ENCODE measurements at places on chromosomes 3 and 15.

GRCh38 chr3:10320320-10320677, 613 bp downstream of the SEC13 start:
- no peak for DNase-seq

DNA sequence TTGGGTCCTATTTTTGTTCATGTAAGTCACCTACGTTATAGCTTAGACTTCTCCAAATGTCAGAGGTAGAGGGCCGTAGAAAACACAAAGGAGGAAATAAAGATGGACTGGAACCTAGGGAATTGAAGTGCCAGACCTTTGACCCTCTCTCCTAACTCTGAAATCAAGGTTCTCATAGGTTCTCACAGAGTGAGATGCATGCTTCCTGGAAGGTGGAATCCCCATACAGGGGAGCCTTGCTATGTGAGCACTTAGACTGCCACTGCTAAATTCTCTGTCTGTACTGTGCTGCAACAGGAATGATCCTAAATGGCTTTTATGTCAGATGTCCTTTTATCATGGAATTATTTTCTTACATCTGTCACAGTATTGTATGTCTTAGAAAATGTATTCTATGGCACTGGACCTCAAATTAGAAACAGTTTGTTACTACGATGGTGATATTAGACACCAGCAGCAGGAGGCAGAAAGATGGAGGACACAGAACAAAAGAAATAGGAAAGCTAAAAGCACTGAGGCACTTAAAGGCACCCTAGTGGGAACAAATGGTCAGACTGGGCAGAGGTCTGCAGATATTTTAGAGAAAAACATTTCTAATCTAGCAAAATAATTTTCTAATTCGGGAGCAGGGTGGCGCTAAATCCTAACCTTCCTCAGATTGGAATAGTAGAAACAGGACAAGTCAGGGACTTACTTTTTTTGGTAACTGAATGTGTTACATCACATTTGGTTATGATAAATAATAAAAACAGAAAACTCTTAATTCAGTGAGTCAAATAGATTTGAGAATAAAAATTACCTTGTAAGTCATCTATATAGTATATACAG, 60.2 kb upstream of the CDAN1 start:
- DNase-seq, result no peak

DNA sequence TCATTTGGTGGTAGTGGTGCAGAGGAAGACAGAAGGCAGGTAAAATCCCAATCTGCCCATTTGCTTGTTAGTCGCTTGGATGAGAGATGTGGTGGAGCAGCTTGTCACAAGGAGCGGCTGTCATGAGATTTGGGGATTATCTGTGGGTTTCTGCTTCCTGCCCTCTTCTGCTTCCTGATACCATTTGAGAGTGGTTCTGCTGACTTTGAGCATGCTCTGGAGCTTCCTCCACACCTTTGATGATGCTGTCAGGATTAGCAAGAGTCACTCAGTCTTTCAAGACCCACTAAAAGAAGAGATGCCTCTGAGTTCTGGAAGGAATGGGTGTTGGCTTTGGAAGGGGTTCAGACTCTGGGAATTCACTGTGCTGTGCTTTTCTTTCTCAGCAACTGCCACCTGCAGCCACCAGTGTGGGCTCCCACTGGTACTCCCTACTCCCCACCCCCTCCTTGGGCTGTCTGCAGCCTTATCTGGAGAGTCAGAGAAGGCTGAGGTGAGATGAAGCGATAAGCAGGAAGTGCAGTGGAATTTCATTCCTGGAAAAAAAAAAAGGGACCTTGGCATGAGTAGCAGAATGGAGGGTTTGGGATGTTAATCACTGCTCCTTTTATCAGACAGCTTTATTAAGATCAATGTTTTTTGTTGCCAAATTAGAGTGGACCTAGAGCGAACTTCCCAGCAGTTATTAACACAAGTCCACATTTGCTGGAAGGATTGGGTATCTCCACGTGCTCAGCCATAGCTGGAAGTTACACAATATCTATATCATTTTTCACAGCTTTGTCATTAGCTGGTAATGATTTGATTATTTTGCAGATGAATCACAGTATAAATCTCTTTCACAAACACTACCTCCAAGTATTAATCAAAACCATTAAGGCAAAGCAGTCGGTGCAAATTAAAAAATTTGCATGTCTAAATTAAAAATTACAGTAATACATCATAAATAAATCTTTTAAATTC, 233.0 kb upstream of the SATB1 start:
- no peak for DNase-seq

- DNase-seq, result no peak
These were observed 262.9 kb downstream of the TIGIT start for GRCh38 chr3:114556657-114557213.

- no peak for DNase-seq
These were observed 96.3 kb downstream of the SOX2 start for GRCh38 chr3:181808053-181808452.

DNA sequence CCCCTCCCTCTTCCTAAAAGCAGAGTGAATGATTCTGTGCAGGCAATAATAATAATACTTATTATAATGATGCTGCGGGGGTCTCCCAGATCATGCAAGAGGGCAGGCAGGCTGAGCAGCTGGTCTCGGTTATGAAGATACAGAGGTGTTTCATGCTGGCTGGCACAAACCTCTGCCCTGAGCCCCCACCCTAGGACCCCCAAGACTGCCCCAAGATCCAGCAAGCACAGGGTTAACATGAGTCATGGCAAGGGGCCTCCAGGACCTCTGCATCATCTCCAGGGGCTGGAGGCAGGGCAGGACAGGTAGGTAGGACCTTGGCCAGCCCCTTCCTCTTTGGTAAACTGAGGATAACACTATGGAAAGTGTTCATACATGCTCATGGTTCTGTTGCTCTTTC, 2.7 kb downstream of the MGLL start:
- no peak for DNase-seq

DNA sequence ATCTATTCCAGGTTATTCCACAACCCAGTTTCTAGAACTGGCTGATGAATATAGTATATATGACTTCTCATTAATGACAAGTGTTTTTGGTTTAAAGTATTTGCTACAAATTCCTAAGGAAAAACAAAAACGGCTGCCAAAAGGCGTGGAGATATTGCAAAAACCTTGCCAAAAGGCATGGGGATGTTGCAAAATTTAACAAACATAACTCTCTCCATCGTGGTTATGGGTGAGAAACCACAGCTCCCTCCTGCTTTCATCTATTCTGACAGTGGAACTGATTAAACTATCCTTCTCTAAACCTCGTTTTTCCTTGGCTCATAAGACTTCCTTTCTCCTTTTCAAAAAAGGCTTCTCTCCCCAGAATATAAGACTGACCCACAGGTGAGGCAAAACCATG, 342.0 kb upstream of the PDZRN3 start:
- no peak for DNase-seq

DNA sequence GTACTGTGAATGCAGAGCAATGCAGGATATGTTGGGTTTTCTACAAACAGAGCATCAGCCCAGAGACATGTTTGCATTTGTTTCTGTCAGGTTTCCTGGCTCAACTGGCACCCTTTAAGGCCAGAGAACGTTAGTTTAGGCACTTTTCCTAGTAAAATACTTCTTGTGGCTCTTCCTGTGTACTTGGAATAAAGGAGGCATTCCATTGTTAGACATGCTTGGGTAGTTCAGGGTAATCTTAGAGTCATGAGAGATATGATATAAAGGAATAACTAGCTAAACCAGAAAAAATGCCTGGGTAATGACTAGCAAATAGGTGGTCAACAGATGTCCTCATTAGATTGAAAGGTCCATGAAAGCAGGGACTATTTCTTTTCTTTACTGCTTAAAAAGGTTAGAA, 60.4 kb upstream of the RBM5 start:
- no peak for DNase-seq

DNA sequence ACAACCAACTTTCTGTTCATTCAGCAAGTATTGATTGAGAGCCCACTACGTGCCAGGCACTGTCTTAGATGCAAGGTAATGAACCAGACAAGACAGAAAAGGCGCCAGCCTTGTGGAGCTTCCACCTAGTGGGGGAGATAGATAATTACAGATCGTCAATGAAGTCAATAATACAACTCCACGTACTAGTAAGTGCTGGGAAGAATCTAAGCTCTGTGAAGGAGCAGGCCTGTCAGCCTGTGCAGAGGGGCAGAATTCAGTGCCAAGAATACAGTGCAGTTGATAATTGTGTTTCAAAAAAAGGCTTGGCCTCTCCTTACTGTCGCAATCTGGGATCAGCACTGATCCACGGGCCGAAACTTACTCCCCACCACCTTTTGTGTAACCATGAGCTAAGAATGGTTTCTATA, 186.3 kb downstream of the FEZF2 start:
- DNase-seq, result no peak

DNA sequence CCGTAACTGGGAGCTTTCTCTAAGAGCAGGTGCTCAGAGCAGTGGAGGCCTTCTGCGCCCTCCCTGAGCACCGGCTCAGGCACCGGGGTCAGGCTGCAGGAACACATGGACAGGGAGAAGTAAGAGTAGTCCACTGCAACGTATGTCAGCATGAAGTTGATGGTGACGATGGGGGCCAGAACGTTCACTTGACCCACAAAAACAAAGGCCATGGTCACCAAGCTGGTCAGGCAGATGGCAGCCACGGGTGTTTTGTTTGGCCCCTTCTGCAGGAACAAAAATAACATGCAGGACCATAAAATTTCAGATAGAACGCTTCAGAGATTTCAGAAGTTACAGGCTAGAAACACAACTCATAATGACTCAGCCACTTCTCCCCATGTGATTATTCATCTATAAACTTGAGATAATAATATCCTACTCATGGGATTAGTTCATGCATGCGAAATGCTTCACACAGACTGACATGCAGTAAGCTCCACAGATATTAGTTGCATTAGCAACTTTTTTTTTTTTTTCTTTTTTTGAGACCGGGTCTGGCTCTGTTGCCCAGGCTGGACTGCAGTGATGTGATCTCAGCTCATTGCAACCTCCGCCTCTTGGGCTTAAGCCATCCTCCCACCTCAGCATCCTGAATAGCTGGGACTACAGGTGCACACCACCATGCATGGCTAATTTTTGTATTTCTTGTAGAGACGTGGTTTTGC, 52.2 kb upstream of the HEG1 start:
- no peak for DNase-seq

DNA sequence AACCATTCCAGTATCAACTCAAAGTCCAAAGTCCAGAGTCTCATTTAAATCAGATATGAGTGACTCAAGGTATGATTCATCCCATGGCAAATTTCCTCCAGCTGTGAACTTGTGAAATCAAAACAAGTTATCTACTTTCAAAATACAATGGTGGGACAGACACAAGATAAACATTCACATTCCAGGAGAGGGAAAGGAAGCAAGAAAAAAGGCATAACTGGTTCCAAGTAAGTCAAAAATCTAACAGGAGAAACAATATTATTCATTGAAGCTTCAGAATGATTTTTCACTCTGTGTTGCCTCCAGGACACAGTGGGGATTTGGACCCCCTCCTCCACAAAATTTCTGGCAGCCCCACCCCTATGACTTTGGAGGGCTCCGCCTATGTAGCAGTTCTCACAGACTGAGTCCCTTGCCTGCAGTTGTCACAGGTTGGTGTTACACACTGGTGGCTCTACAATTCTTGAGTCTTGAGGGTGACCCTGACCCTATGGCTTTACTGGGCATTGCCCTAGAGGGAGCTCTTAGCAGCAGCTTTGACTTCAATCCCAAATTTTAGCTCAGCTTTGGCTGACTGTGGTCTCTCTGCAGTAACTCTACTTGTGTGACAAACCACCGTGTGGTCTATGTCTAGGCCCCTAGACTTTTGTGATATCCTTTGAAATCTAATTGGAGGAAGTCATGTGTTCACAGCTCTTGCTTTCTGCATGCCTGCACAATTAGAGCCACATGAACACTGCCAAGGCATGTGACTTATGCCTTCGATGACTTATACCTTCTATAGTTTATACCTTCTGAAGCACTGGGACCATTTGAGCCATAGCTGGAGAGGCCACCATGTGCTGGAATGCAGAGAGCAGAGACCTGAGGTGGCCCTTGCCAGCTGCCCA, 644.2 kb downstream of the GRM7 start:
- no peak for DNase-seq

GRCh38 chr3:131821191-131821762, 213.5 kb downstream of the CPNE4 start:
- no peak for DNase-seq

DNA sequence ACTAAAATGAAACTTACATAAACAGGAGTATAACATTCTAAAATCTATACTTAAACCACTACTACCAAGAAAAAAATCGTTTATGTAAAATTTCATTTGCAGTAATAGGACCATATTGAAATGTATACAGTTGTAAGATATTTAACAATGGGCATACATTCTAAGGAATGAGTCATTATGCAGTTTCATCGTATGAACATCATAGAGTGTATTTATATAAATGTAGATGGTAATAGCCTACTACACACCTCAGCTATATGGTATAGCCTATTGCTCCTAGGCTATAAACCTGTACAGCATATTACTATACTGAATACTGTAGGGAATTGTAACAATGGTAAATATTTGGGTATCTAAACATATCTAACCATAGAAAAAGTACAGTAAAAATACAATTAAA, 79.5 kb downstream of the DPH6 start:
- no peak for DNase-seq

GRCh38 chr15:85475317-85475701, 94.9 kb downstream of the AKAP13 start:
- no peak for DNase-seq

DNA sequence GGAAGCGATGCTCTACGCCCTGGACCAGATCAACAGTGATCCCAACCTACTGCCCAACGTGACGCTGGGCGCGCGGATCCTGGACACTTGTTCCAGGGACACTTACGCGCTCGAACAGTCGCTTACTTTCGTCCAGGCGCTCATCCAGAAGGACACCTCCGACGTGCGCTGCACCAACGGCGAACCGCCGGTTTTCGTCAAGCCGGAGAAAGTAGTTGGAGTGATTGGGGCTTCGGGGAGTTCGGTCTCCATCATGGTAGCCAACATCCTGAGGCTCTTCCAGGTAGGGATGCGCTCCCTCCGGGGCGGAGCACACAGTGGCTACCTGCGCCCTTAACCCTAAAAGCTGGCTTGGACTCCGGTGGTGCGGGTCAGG, 698 bp downstream of the GRM7 start:
- no peak for DNase-seq

GRCh38 chr3:167481164-167481563, 7.3 kb upstream of the SERPINI2 start:
- DNase-seq, result no peak

DNA sequence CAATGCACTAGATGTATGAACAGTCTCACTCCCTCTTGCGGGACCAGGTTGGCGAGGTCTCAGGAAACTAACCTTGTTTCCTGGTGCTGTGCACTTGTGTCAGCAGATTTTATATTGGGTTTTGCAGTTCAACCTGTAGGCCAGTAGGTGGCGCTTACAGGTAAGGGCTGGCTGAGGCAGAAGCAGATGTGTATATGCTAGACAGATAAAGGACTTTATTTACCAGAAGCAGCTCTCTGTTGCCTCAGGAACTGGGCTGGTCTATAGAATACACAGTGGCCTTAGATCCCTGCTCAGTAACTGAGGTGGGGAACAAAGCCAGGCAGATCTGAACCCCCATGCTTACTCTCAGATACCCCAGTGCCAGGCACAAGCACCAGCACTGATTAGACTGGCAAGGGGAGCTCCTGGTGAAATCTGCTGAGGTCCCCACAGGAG, 296.8 kb downstream of the DOCK3 start:
- peak; percentile 32 for DNase-seq
